ENCODE measurements at places on chromosomes 7 and 10. TPM values are rescaled to one million over a fixed set of nuclear protein-coding genes. Genes with fewer than 3 reads are reported as not detected.

Gene NPFFR1
- total RNA-seq, result not detected

Gene TRIM56
- 28.8 TPM for total RNA-seq

Gene IFIT1B
- not detected for total RNA-seq

Gene DNTT
- total RNA-seq, result not detected

Gene STEAP2
- 2.3 TPM for total RNA-seq

Gene ZNF425
- total RNA-seq, result 0.73 TPM

Measured in pulmonary artery endothelial cell (primary cell).